ENCODE measurements at places on chromosomes 12 and 14.

DNA sequence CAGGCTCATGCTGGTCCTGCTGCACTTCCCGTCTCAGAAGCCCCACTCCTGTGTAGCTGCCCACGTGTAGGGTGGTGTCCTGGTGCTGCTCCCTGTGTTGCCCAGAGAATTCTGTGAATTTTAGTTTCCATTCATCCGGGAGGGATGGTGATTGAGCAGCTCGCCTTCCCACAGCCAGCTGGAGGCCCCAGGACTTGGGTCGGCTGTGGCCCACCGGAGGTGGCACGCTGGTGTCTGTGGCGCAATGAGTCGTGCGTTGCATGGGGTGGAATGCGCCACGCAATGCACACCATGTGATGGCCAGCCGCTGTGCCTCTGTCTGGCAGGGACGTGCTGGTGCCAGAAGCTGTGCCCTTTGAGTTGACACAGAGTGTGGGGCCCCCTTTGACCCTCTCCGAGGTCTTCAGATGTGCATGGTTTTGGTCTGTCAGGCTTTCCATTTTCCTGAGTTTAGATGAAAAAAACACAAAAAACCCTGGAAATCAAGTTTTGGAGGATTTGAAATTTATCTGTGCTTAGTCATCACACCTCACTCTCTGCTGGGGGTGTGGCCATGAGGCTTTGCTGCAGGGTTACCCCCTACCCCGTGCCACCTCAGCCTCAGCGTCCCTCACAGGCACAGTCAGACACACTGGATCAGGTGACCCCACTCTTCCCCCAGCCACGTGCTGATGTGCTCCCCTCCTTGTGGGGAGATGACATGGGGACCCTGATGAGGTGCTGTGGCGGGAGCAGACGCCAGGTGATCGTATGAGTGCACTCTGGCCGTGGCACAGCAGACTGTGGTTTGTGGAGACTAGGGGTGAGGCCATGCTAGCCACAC is 64.6 kb downstream of the EP400 start:
- DNase-seq, result no peak

- DNase-seq, result no peak
Measured at GRCh38 chr14:66662374-66662773, 154.4 kb downstream of the GPHN start.

DNA sequence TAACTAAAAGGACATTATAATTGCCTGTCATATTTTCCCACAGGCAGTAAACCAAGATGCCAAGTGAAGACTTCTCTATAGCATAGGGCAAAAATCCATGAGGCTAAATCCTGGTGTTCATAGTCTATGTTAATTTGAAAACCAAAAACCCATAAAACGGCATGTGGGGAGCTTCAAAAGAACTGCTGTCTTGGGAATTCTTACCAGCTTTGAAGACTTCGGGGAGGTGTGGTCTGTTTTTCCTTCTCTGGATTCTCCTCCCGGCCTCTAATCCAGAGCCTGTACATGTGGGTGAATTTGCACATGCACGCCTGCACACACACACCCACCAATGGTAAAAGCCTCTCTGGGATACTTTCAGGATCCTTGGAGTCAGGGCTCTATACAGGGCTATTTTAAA is 61.9 kb upstream of the IFNG-AS1 start:
- no peak for DNase-seq

GRCh38 chr14:69356903-69357543 is 41.1 kb downstream of the ERH start:
- DNase-seq, result no peak

DNA sequence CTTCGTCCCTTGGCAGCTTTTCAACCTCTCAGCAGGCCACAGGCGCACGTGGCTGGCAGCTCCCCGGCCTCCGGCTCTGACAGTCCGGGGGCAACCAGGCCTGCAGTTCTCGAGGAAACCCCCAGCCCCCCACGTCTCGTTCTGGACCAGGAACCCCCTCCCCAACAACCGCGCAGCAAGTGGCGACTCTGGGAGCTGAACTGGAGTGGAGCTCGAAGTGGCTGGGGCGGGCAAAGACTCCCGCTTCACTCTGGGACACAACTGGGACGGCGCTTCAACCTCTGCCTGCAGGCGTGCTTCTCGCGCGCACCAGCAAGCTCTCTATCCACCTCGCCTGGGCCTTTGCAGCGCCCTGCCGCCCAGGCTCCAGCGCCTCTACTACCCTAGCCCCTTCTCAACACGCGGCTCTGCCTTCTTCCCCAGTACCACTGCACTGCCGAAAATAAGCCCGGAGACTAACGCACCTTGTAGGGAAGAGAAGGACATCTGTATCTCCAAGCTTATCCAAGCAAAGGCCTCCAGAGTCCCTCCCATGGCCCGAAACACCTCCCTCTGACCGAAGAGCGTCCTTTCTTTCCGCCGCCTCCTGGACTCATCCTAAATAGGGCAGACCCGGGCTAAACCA is 2.4 kb upstream of the NKX2-1 start:
- no peak for DNase-seq

- DNase-seq, result no peak
Measured at GRCh38 chr12:96026331-96026730, 9.1 kb downstream of the LTA4H start.

DNA sequence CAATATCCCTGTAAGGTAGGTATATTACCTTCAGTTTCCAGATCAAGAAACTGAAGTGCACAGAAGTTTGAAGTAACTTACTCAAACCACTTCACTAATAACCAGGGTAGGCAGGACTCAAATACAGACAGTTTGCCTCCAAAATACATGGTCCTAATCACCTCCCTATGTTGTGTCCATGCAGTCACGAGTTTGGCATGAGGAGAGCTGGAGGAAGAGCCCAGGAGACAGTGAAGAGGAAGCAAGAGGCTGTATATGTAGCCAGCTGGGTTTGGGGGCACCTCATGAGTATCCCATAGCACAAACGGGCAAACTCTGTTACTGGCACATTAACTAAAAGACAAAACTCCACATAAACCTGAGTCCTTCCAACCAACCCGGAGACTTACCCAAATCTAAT is 79.2 kb downstream of the DUSP16 start:
- DNase-seq, result no peak

DNA sequence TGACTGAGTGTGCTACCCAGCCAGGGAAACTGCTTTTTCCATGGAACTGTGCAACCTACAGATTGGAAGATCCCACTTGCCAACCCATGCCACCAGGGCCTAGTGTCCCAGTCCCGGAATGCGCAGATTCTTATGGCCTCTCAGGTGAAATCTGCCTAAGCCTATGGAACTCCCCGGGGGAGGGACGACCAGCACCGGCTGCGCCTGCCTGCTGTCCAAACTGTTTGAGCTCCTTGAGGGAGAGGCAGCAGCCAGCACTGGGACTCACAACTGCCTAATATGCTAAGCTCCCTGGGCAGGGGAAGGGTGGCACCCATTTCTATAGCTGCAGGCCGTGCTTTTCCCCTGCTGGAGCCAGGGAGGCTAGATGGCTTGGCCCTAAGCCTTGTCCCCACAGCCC is 92.5 kb upstream of the GZMB start:
- DNase-seq, result no peak

DNA sequence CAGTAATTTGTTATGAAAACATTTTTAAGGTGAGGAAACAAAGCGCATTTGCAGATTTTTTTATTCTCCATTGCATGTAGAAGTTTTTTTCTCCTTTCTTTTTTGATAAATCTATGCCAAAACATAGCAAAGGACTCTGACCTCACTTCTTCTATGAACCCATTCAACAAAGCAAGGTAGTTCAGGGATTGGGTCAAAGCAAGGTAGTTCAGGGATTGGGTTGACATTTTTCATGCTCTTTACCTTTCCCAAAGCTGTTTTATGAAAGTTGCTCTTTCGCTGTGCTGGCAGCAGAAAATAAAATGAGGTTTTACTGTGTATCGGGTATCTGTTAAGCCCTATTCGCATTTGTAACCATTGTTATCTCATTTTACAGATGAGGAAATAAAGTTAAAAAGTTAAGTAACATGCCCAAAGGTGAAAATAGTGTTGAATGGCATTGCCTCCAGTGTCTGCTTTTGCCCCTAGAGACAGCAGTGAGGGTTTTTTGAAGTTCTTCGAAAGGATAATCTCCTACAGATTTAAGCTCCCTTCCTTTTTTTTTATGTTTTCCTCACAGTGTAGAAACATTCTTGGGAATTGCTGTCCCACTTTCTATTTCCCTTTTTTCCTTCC is 10.6 kb downstream of the STRAP start:
- DNase-seq, result no peak

- no peak for DNase-seq
Measured at GRCh38 chr12:9344541-9344940, 136.3 kb upstream of the PZP start.

- peak; percentile 33 for DNase-seq
Measured at GRCh38 chr12:53989227-53990113, 4.5 kb downstream of the HOXC10 start.

DNA sequence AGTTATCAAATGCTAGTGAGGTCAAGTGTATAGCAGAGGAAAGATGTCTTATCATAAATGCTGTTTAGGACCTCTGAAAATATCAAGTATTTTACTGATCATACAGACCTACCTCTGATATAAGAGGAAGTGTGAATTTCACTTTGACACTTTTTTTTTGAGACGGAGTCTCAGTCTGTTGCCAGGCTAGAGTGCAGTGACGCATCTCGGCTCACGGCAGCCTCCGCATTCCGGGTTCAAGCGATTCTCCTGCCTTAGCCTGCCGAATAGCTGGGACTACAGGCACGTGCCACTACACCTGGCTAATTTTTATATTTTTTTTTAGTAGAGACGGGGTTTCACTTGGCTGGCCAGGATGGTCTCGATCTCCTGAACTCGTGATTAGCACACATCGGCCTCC is 55.1 kb upstream of the PIK3C2G start:
- no peak for DNase-seq

DNA sequence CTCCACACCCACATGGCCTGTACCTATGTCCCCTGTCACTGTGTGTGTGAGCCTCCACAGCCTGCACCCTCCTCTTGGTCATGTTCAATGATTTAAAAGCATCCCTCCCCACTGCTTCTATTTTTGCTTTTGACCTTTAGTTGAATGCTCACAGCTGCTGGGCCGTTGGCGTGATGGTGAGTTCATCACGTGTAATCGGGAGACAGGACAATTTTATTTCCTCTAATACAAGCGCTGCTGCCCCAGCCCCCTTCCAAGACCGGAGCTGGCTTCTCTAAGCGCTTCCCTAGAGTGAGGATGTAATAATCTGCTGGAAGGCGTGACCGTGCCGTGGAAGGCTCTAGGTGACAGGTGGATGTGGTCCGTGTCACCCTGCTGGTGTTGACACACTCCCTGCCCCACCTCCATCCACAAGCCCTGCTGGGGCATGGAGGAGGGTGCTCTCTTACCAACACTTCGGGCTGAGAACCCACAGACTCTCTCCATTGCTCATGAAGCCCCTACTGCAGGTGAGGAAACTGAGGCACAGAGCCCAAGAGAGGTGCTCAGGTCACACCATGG is 25.4 kb downstream of the CCDC85C start:
- no peak for DNase-seq

- no peak for DNase-seq
Measured at GRCh38 chr14:102927346-102927877, 4.9 kb downstream of the AMN start.

- no peak for DNase-seq
Measured at GRCh38 chr14:20409226-20409625, 4.1 kb downstream of the TEP1 start.

GRCh38 chr12:32365473-32366064 is 33.8 kb upstream of the FGD4 start:
- DNase-seq, result peak; percentile 33

- no peak for DNase-seq
Measured at GRCh38 chr12:32419520-32419960, 20.2 kb downstream of the FGD4 start.

DNA sequence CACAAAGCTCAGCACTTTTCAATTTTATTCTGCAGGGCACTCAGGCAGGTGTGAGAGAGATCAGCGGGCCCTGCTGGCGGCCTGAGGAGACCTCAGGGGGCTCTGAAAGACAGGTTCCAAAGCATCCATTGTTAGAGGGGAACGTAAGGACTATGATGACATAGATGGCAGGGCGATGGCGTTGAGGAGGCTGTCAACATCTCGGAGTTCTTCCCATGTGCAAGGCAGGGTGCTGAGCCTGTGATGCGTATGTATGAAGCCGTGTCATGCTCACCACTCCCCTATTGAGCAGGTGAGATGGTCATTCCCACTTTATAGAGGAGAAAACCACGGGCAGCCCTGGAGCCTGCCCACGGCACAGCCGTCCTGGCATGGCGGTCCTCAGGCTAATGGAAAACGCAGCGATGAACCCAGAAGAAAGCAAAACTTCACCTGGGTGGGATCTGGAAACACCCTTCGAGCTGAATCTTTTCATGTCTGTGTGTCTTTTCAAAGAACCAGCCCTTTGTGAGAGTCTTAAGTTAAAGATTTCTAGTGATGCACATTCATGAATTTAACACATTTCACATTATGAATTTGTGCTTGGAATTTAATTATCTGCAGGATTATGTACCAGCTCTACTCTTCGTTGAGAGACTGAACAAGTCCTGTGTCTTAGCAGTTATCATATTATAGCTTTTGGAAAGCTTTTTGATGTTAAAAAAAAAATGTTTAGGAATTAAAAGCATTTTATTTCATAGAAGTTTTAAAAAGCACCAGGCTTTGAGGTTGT is 64.7 kb downstream of the RIMBP2 start:
- DNase-seq, result no peak

DNA sequence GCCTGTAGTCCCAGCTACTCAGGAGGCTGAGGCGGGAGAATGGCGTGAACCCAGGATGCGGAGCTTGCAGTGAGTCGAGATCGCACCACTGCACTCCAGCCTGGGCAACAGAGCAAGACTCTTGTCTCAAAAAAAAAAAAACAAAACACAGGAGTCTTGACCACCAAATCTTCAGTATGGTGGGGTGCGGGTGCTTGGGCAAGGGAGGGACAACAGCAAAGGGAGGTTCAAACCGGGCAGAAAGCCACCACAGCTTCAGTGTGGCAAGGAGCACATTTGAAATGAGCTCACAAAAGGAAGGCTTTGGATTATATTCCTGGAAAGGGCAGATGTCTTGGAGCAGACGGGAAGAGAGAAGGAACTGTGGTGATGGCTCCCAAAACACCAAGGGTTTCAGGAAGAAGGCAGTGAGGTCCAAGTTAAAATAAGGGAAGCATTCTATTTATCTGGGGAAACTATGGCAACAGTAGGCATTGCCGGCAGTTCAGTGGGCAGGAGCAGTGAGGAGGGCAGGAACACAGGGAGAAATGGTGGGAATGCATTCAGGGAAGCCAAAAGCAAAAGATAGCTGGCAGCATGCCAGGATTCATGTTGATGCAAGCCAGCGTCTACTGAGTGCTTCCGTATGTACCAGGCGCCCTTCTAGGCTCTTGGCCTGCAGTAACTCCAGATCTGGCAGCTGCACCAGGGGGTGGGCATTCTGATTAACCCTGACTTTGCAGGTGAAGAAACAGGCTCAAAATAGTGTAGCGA is 51.0 kb upstream of the SRSF5 start:
- DNase-seq, result no peak

DNA sequence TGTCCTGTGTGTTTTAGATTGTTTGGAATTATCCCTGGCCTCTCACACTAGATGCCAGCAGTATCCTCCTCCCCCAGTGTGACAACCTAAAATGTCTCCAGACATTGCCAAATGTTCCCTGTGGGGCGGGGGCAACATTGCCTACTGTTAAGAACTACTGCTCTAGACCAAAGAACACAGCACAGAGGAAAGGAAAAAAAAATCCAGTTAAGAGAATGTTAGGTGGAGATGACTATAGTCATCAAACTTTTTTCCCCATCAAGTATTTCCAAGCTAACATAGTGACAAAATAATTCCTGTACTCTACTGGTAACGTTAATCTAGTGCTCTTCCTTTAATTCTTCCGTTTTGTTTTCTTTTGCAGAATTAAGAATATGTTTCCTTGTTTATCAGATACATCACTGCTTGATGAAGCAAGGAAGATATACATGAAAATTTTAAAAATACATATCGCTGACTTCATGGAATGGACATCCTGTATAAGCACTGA is 3.5 kb downstream of the CDKN1B start:
- DNase-seq, result no peak

GRCh38 chr12:26226629-26227360 is 31.4 kb downstream of the SSPN start:
- no peak for DNase-seq
